ENCODE measurements at places on chromosomes 2 and 18. TPM values are rescaled to one million over a fixed set of nuclear protein-coding genes. Genes with fewer than 3 reads are reported as not detected.

Gene VWC2L
- not detected for total RNA-seq

DNA sequence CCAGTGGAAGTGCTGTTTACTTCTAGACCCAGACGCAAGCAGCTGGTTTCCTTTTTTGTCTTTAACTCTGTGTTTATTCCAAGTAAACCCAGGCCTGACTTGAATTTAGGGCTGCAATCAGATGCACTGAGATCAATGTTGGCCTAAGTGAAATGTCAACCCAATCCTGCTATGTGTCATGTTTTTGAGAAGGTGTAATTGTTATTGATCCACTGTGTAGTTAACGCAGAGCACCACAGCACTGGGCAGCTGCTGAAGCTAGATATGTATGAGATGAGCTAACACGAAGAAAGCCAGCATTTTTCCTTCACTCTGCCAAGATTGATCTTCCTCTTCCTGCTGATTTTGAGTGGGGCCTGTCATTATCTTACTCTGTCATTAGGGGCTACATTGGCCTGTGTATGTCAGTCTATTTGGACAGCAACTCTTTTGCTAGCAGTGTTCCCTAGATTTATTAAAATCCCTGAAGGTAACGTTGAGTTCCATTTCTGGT is 18.9 kb upstream of the DLX1 start:
- peaks cover 2% of the 10 kb centered on the region for H3K27me3 ChIP-seq
- no peak overlapping the region for H3K27ac ChIP-seq
- no peak overlapping the region for H3K4me3 ChIP-seq
- H3K36me3 ChIP-seq, result peaks cover 23% of the 10 kb centered on the region

Gene EFHD1
- 114 TPM for total RNA-seq

Gene IL1RN
- total RNA-seq, result not detected

Gene FLACC1
- 2.1 TPM for total RNA-seq

Gene PSMD14
- 39.0 TPM for total RNA-seq

DNA sequence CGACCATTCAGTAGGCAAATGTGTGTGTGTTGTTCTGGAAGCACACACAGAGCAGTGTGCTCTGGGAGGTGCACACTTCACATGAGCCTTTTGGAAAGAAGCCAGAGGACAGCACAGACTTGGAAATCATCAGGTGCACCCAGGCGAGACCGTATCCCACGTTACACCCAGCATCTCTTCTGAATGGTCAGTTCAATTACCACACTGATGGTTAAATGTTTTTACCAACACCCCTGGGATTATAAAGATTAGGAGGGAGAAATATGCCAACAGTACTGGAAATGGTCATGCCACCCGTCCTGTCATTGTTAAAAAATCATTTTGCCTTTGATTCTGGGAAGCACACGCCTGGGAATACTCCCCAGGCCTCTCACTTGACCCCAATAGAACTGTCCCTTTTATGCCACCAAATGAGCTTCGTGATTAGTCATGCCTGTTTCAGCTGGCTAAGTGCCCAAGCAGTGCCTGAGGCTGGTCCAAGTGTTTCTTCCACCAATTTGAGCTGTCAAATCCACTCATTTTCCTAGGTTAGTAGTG is 183.7 kb downstream of the NRP2 start:
- peak overlapping the region; percentile 55 for H3K27ac ChIP-seq
- peaks cover 21% of the 10 kb centered on the region for H3K4me1 ChIP-seq
- H3K4me3 ChIP-seq, result no peak overlapping the region
- H3K36me3 ChIP-seq, result no peaks in the 10 kb centered on the region
- H3K27me3 ChIP-seq, result peaks cover 30% of the 10 kb centered on the region

- H3K27ac ChIP-seq, result no peak overlapping the region
- no peaks in the 10 kb centered on the region for H3K36me3 ChIP-seq
- peaks cover under 1% of the 10 kb centered on the region for H3K4me1 ChIP-seq
- no peaks in the 10 kb centered on the region for H3K27me3 ChIP-seq
These were observed 421.9 kb downstream of the THSD7B start for GRCh38 chr2:137187216-137187615.

- DNase-seq, result no peak
- H3K4me1 ChIP-seq, result no peaks in the 10 kb centered on the region
- no peak overlapping the region for H3K27ac ChIP-seq
- H3K27me3 ChIP-seq, result no peaks in the 10 kb centered on the region
- H3K4me3 ChIP-seq, result no peak overlapping the region
- H3K36me3 ChIP-seq, result peaks cover 51% of the 10 kb centered on the region
These were observed 56.2 kb downstream of the ITSN2 start for GRCh38 chr2:24304098-24304497.

Gene PDCD1
- total RNA-seq, result not detected

DNA sequence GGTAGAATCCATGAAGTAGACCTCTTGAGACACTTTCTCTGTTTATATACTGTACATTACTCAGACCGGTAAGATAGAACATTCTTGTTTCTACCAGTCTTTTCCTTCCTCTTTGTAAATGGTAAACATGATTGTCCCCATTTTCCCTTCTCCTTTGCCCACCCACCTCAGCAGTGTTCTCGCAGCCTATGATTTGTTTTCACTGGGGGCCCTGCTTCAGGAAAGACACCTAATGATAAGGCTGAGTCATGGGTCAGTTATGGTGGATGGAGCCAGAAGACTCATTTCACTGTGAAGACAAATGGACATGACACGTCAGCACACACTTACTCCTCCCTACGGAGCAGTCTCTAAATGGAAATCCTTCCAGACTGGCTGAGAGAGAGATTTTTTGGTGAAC is 23.7 kb downstream of the CENPO start:
- no peak for DNase-seq
- H3K27ac ChIP-seq, result peak overlapping the region; percentile 69
- peaks cover 21% of the 10 kb centered on the region for H3K36me3 ChIP-seq
- peaks cover 19% of the 10 kb centered on the region for H3K4me1 ChIP-seq
- no peak overlapping the region for H3K4me3 ChIP-seq
- no peaks in the 10 kb centered on the region for H3K27me3 ChIP-seq

- no peaks in the 10 kb centered on the region for H3K4me1 ChIP-seq
- no peak for DNase-seq
- H3K36me3 ChIP-seq, result no peaks in the 10 kb centered on the region
- no peak overlapping the region for H3K27ac ChIP-seq
- H3K4me3 ChIP-seq, result no peak overlapping the region
These were observed 535.9 kb downstream of the XIRP2 start for GRCh38 chr2:167424221-167424620.

GRCh38 chr2:187354661-187355060 is 93.4 kb downstream of the CALCRL start:
- no peaks in the 10 kb centered on the region for H3K27me3 ChIP-seq
- no peak for DNase-seq
- no peak overlapping the region for H3K4me3 ChIP-seq
- no peak overlapping the region for H3K27ac ChIP-seq

Measured in osteocyte (in vitro differentiated cells).